ENCODE measurements at places on chromosomes 4 and X.

DNA sequence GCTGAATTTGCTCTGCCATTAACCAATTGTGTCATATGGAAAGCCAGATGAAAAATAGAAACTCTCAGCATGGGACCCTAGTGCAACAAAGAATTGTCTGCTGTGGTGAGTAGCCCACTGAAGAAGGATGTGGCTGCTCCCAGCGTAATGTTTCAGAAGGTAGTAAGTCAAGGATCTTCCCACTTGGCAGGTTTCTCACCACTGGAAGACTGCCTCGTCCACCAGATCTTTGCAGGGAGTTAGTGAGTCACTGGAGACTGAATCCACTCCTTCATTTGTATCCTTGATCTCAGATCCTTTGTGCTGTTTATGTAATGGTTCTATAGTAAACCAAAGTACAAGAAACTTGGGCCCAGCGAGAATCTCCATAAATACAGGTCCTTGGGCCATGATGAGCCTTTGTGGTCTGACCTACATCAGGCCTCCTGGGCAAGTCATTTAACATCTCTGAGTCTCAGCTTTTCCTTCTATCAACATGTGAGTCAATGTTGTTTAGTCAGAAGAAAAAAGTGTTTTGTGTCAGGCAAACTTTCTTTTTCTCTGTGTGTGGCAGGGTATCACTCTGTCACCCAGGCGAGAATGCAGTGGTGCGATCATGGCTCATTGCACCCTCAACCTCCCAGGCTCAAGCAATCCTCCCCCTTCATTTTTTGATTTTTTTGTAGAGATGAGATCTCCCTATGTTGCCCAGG, 78.0 kb upstream of the CCDC160 start:
- no peak for DNase-seq

GRCh38 chr4:158255727-158256324, 45.5 kb downstream of the TMEM144 start:
- no peak for DNase-seq

DNA sequence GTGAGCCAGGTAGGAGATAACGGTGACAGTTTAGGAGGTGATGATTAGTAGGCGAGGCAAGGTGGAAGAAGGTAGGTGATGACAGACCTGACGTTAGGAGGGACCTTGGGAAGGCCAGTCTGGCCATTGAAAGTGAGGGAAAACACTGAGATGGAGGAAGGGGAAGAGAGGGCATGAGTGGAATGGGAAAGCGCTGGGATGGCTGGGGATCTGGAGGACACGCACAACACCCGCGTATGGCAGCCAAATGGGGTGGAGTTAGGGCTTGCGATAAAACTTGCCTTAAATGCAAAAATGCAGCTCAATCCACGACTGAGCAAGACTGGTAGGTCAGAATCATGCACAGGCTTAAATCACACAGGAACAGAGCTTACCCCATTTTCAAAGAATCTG, 605 bp upstream of the CDKL2 start:
- DNase-seq: no peak

GRCh38 chrX:39674490-39675161, 423.1 kb downstream of the BCOR start:
- no peak for DNase-seq

DNA sequence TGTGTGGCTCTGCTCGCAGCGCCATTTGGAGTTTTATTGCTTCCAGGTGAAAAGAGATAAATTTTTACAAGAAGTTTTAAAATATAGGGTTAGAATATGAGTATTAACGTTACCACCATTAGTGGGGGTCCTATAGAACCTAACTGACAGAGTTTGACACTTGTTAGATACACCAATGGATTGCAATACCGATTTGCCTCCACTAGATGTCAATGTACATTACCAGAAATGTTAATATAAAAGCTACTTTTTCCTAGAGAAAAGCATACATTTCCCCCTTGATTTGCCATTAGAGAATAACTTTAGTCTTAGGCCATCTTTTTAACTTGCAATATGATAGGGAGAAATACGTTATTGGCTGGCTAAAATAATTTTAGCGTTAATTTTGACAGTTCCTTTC, 108.4 kb downstream of the LINC00632 start:
- DNase-seq: no peak

DNA sequence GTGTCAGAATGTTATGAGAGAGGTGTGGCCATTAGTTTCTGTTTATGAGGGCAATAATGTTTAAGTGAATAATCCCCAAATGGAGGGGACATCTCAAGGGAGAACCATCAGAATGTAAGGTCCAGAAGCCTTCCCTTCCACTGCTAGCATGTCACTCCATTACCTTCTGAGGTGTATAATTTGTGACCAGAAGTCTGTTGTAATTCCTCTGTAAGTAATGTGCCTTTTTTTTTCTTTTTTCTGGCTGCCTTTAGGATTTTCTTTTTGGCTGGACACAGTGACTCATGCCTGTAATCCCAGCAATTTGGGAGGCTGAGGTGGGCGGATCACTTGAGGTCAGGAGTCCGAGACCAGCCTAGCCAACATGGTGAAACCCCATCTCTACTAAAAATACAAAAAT, 10.8 kb upstream of the COPS4 start:
- DNase-seq: no peak

GRCh38 chr4:102474736-102475504, 26.2 kb upstream of the NFKB1 start:
- DNase-seq: no peak

DNA sequence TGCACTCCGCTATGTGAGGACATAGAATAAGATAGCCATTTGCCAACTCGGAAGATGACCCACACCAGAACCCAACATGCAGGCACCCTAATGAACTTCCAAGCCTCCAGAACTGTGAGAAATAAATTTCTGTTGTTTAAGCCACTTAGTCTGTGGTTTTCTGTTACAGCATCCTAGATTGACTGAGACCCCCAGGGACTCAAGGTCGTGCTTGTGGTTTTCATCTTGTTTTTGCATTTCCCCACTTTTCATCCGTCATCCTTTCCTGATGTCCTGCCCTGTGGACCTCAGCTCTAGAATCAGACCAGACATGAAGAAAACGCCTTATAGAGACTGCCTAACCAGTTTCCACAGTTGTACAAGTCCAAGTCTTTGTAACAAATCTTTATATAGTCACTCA, 54.4 kb downstream of the MCUB start:
- no peak for DNase-seq

DNA sequence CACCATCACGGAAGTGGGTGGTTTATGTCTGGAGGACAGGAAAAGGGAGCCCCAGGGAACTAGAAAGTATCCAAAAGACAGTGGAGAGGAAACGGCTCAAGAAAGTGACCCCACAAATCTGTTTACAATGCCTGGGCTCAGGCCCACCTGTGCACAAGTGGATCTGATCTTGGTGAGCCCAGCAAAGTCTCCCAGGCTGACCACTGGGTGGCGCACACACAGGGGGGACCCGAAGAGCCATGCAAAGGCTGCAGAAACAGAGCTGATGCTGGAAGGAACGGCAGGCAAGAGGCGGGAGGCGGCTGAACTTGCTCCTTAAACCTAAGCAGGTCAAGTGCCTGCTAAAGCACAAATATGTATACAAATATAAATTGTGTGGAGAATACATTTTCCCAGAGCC, 9.6 kb downstream of the HAUS7 start:
- DNase-seq: no peak

GRCh38 chrX:150236327-150236726, 126.8 kb upstream of the MAMLD1 start:
- no peak for DNase-seq

- no peak for DNase-seq
Observed at GRCh38 chrX:8730812-8731558, 952 bp downstream of the ANOS1 start.

DNA sequence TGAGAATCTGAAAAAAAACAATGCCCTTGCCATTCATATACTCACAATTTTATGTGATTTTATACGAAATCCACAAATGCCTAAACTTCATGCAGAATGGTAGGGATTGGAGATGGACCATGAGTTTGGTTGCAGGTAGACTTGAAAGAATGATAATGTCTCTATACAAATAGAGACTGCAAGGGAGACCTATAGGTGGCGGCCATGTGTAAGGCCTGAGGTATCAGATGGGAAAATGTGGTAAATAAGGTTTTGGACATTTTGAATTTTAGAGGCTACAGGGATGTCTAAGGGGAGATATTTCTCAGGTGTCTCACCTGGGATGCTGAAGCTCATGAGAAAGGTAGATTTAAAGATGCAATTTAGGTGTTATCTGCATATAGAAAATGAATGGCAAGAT, 78.0 kb downstream of the GABRB1 start:
- DNase-seq: no peak

- DNase-seq: no peak
Observed at GRCh38 chr4:140789759-140790158, 33.6 kb upstream of the TBC1D9 start.

GRCh38 chrX:118585296-118585695, 89.7 kb downstream of the DOCK11 start:
- DNase-seq: no peak

DNA sequence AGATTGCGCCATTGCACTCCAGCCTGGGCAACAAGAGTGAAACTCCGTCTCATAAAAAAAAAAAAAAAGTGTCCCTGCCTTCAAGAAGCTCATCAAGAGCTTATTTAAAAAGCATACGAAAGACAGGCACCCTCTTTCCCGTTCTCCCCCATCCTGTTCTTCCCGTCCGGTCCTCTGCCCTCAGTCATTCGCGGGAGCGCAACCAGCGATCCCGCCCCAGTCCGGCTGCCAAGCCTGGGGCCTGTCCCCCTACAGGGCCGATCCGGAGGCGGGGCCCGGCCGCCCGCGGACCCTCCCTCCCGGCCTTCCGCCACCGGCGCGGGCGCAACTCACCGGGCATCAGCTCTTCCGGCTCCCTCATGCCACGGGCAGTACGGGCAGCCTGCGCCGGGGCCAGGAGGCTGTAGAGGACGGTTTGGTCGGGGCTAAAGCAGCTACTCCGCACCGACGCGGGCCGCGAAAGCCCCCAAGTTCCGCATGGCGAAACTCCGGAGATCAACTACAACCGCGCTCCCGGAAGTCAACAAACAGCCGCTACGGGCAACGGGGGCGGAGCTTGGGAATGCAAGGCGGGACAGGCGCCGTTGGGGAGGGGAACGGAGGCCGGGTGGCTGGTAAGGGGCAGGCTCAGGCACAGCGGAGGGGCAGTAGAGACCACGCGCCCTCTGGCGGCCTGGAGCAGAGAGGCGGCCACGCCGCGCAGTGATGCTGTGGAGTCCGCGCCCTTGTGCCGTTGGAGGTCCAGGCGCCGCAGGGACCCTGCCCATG, at the start of gene RPGR:
RPGR (minus strand) TSS at position 503 of the 768 bp plus-strand sequence; CDS start at position 361, 142 bp downstream.
- peak; percentile 78 for DNase-seq

DNA sequence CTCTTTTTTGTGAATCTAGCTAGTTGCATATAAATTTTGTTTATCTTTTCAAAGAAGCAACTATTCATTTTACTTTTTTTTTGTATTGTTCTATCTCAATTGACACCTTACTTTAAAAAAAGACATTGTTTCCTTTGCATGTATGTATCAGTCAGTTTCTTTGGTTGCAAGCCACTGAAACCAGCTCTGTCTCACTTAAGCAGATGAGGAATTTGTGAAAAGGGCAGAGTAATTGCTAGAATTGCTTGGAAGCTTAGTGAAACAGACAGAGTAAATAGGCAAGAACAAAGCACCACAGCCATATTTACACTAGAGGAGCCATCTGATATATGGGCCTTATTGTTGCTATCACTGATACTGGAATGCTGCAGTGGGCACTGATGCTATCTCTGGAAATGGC, 231.4 kb upstream of the KLF8 start:
- DNase-seq: no peak

- DNase-seq: no peak
Observed at GRCh38 chrX:123860983-123861382, 1.1 kb downstream of the XIAP start.

DNA sequence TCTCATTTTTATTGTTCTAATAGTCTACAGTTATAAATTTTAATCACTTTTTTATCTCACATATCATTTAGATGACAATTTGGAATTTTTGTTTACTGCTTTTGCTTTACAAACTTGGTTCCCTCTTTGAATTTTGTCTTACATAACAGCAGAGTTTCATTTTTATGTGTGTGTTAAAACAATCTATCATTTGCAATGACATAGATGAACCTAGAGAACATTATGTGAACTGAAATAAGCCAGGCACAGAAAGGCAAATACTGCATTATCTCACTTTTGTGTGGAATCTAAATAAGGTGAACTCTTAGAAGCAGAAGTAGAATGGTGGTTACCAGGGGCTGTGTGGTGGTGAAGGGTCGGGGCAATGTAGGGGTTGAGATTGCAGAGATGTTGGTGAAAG, 170.7 kb downstream of the GASK1B start:
- DNase-seq: no peak

GRCh38 chr4:304969-305680, at the start of gene ZNF732:
TSS of gene ZNF732 (minus strand) at chr4:305474. CDS start at chr4:305310, 164 bp downstream.
- peak; percentile 12 for DNase-seq

DNA sequence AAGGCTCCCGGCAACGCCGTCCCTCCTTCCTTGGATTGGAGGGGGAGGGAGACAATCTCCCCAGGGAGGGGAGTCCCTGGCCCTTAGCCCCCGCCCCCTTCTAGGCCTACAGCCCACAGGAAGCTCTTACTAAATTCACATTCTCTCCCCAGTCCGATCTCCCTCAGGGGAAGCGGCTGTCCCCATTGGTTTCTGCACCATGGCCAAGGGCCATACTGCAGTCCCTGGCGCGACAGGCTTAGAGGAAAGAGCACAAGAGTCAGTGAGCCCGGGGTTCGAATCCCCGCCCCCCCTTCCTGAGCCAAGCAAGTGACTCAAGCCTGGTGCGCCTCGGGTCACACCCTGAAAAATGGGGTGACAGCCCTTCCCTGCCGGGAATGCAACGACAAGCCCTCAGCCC, 1.1 kb downstream of the ABLIM2 start:
- no peak for DNase-seq

- no peak for DNase-seq
Observed at GRCh38 chrX:112654871-112655270, 24.9 kb downstream of the LHFPL1 start.

GRCh38 chr4:176875446-176875930, 82.8 kb upstream of the VEGFC start:
- DNase-seq: no peak

GRCh38 chr4:184154199-184154598, 63.5 kb downstream of the ENPP6 start:
- DNase-seq: no peak

- no peak for DNase-seq
Observed at GRCh38 chr4:39942507-39942906, 35.2 kb downstream of the PDS5A start.
